ENCODE measurements at places on chromosomes 6 and 20.
A peak's percentile ranks its signal among the peaks of the same experiment; 100 is the strongest.

- peak; percentile 89 for DNase-seq
These were observed 52.8 kb downstream of the MRPL14 start for GRCh38 chr6:44074439-44074812.

DNA sequence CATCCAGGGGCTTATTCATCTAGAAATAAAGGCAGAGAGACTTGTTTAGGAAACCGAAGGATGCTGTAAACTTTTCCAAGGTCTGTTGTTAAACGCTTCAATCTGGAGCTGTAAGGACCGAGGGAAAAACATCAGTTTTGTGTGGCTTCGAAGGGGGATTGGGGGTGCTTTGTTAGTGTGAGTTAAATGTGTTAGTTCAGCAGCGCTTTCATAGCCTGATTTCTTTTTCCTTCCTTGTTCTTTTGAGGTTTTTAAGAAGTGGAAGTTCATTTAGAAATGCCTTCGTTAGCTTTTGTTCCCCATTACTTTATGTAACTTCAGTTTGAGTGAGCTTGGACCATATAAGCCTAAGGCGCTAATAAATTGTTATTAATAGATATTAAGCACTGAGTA, 1.5 kb downstream of the ANKS1A start:
- DNase-seq: no peak

- no peak for DNase-seq
These were observed 4.2 kb downstream of the MYCT1 start for GRCh38 chr6:152701863-152702401.

DNA sequence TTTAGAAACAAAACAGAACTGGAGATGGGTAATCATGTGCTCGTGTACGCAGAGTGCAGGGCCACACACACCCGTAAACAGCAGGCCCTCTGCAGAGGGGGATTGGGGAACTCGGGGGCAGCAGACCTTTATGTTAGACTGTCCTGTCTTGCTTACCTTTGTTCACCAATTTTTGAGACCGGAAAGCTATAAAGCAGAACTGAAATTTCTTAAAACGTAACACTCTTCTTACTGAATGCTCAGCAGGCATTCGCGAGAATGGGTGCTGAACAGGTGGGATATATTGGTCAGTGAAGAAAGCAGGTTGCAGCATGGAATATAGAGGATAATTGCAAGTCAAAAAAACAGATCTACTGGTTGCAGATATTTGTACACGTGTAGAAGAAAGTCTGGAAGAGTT, 211.1 kb downstream of the BMP7 start:
- no peak for DNase-seq

DNA sequence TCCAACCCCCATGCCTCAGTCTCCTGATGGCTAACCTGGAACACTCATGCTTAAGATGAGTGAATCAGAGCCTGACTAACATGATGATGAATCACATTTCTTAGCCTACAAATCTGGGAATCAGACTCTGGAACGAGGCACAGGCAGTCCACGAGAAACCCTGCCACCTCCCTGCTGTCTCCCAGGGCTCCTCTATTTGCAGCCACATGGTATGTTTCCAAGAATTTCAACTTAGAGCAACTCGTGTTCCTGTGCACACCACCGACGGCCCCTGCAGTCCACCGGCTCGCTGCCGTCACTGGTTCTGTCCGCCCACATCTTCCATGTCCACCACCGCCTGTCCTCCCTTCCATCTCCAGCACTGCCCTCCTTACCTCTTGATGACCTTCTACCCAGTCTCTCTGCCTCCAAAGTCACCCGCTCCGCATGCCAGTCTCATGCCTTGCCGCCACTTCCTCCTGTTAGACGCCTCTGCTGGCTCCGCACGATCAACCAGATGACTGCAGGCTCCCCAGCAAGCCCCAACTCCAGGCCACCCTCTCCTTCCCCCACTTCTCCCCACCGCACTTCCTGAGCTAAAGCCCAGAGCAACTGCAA, 87.6 kb downstream of the AGPAT4 start:
- peak; percentile 80 for DNase-seq

- DNase-seq: no peak
These were observed 19.0 kb downstream of the CEP85L start for GRCh38 chr6:118632359-118632758.

- no peak for DNase-seq
These were observed 320.7 kb downstream of the CBLN4 start for GRCh38 chr20:55684578-55684977.

DNA sequence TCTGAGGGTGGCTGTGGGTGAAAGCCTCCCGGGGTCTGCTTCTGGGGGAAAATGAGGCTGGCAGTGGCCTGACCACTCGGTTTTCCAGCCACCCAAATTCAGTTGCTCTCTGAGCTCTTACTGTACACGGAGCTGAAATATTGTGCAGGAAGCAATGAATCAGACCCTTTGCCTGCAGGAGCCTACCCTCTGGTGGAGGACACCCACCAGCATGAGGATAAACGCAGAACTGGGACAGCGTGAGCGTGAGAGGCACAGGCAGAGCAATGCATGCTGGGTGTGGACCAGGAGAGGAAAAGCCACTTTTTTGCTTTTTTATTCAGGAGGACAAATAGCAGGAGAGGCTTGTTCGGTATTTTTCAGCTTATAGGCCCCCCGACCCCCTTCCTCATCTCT, 298.0 kb downstream of the QKI start:
- no peak for DNase-seq

DNA sequence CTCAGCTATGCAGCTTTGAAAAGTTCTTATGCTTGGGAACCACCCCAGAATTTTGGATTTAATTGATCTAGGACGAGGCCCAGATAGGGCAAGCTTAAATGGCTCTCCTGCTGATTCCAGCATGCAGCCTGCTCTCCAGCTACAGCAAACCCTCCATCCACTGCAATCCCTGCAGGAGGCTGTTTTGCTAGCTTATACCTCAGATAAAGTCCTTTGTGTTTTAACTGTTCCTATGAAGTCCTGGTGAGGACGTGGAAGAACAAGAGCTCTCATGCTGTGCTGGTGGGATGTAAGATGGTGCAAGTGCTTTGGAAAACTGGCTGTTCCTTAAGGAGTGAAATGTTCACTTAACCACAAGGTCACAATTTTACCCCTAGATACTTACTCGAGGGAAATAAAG, 25.5 kb upstream of the NXT1 start:
- DNase-seq: no peak

DNA sequence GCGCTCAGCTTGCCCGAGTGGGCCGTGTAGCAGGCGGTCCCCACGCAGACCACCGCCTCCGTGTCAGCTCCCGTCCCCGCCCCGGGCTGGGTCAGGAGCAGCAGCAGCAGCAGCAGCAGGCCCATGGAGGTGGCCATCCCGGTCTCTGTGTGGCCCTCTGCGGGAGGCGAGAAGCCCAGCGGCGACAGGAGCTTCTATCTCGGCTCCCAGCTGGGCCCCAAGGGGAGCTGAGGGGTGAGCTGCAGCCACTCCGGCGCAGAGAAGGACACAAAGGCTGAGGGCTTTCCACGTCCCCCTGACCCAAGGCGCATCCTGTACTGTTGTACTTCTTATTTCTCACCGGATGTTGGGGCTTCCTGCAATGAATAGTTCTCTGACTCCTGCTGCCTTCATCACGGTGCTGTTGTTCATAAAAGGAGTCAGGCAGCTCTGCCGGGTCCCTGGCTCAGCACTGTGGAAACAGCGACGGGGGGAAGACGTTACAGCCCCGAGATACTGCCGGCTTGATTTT, at the start of gene CD93:
Gene CD93, minus strand, starts transcription at position 269 of the 511 bp plus-strand sequence. Its CDS starts 132 bp downstream, at position 137.
- no peak for DNase-seq
